Psoas muscle (tissue), 8 donors: ENCODE measurements at places on chromosomes 6 and 20.

DNA sequence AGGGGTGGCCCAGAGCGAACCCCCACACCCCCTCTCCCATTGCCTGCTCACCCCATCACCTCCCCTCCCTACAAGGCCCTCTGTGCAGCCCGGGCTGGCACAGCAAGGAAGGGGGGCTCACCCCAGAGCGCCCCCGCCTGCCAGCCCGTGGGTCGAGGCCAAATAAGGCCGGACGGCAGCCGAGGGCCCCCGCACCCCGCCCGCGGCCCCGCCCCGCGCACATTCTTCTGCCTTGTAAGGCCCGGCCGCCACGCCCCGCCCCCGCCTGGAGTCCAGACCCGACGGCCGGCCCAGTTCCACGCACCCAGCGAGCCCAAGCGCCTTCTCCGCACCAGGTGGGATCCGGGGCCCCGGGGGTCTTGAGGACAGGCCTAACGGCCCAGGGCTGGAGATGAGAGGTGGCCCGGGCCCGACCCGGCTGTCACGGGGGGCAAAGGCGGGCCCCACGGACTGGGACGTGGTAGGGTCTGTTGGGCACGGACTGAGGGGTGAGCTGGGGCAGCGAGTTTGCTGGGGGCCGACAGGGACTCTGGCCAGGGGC is at the start of gene MYL9:
TSS of gene MYL9 (plus strand) at position 293 of the 541 bp plus-strand sequence. CDS start 3,366 bp downstream, outside the sequence.
- peak; percentile 90 for DNase-seq

DNA sequence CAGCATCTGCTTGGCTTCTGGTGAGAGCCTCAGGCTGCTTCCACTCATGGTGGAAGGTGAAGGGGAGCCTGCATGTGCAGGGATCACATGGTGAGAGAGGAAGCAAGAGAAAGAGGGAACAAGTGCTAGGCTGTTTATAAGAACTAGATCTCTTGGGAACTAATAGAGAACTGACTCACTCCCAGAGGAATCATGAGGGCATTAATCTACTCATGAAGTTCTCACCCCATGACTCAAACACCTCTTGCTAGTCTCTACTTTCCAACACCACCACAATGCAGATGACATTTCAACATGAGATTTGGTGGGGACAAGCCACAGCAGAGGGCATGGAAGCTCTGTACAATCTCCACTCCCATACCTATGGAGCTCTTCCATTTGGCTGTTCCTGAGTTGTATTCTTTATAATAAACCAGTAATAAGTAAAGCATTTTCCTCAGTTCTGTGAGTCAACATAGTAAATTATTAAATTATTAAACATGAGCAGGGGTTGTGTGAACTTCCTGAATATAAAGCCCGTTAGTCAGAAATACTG is 524.1 kb upstream of the NRSN1 start:
- no peak for DNase-seq

- DNase-seq: no peak
Observed at GRCh38 chr6:100460650-100461204, 4.0 kb downstream of the SIM1 start.

DNA sequence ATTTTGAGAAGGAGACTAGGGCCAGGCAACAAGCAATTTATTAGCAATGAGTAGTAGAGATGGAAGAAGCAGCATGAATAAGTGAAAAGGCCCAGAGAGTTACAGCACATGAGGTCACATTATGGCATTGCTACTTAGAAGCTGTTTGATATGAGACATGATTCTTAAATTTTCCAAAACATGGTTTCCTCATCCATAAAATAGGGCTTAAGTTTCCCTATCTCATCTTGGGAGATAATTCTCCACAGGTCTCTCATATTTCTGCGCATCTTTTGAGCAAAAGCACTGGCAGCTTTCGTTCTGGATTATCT is 656.1 kb downstream of the EPHA7 start:
- DNase-seq: no peak

- no peak for DNase-seq
Observed at GRCh38 chr20:35743693-35744491, 1.8 kb upstream of the RBM39 start.

DNA sequence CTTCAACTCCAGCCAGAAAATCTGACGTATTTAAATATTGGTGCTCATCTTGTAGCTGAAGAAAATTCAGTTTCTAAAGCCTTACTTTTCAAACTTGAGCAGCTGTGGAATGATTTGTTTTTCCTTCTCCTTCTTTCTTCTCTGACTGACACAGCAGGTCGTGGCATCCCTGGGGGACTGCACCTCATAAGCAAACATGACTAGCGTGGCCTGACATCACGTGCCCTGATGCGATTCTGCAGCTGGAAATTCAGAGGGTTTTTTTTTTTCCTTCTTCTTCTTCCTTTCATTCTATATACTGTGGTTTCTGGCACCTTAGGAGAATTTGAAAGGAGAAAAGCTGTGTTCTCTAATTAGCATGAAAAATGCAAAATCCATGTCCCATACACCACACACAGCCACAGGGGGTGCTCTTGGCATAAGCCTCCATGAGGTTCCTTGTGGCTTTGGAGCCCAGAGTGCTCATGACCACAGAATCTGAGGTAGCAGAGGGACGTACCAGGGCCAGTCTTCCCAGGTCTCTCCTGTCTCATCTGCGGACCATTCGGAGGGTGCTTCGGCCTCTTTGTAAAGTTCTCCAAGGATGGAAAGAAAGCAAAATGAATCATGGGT is 258.5 kb upstream of the CDH4 start:
- no peak for DNase-seq

- DNase-seq: no peak
Observed at GRCh38 chr20:46158476-46158987, 40.4 kb downstream of the CD40 start.

GRCh38 chr20:60132162-60132826 is 174.1 kb downstream of the CDH26 start:
- DNase-seq: no peak

- DNase-seq: no peak
Observed at GRCh38 chr6:56949265-56949664, 5.6 kb upstream of the BEND6 start.

GRCh38 chr6:12861603-12862002 is 145.0 kb downstream of the PHACTR1 start:
- no peak for DNase-seq

DNA sequence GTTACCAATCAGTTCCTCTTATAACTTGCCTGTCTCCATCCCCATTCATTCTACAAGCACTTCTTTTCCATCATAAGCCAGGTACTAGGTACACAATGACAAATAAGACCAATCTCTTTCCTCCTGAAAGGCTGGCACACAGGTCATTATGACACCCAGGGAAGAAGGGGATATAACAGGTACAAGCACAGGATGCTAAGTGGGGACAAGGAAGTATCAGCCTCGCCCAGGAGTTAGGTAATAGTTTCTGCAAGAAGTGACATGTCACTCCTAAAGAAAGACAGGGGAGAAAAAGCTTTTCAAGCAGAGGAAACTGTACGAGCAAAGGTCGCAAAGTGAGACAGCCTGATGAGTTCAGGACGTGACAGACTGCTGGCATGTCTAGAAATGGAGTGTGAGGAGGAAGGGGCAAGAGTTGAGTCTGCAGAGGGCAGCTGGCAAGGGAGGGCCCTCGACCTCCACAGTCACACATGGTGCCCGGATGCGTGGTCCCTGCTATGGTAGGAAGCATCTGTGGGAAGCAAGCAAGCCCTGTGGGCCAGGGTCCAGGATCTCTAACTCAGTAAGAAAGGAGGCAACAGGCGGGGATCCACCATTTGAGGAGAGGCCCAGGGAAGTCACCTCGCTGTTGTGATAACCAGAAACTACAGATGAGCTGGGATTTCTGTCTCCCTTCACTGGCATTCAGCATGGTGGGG is 40.4 kb downstream of the GPLD1 start:
- DNase-seq: no peak

GRCh38 chr6:168876956-168877355 is 376.7 kb downstream of the THBS2 start:
- no peak for DNase-seq

GRCh38 chr6:3584606-3585005 is 127.8 kb upstream of the SLC22A23 start:
- no peak for DNase-seq

DNA sequence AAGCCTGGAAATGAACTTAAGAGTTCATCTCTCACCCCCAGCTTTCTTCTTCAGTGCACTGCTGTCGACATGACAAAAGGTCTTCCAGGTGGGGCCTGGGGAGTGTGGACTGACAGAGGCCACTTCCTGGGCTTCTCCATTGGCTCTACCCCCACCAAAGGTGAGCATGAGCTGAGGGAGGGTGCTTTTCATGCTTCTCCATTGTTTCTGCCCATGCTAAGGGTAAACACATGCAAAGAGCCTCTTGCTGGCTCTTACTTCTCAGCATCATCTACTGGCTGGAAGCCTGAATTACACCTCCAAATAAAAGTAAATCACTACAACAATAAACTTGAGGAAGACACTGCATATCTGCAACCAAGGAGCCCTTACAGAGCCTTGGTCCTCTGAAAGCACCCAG is 227.2 kb downstream of the EPM2A start:
- DNase-seq: no peak

DNA sequence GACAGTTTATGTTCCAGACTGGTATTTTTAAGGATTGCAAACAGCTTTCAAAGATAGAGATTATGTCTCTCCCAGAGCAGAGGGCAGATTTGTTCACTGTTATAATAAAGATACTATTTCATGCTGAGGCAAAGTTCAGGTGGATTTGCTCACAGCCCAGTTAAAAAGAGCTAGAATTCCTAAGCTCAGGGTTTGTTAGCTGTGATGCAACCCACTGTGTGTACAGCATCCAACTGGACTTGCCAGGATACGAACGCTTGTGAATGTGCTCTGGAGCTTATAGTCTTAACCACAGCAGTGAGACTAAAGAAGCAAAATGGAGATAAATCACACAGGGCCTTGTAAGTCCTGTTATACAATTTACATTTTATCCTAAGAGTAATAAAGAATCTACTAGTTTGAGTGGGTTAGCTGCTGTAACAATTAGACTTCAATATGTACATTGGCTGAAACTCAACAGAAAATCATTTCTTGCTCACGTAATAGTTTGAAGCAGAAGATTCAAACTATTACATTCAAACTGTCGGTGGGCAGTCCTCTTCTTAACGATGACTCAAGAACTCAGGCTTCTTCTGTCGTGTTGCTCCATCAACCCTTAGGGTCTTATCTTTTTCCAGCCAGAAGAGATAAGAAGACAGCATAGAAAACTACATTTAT is 204.0 kb upstream of the PLN start:
- no peak for DNase-seq

- DNase-seq: no peak
Observed at GRCh38 chr20:6339176-6339575, 216.3 kb upstream of the FERMT1 start.

GRCh38 chr6:27617700-27618689 is 145.1 kb upstream of the ZNF184 start:
- no peak for DNase-seq

- peak; percentile 45 for DNase-seq
Observed at GRCh38 chr20:5863040-5863833, 87.1 kb downstream of the TRMT6 start.

GRCh38 chr20:4052139-4052480 is 36.8 kb upstream of the RNF24 start:
- no peak for DNase-seq

- DNase-seq: peak; percentile 80
Observed at GRCh38 chr6:164069350-164069990, 655.0 kb downstream of the QKI start.

GRCh38 chr6:136225496-136225895 is 24.6 kb downstream of the MTFR2 start:
- no peak for DNase-seq

- no peak for DNase-seq
Observed at GRCh38 chr6:97669191-97670031, 386.4 kb upstream of the MMS22L start.

DNA sequence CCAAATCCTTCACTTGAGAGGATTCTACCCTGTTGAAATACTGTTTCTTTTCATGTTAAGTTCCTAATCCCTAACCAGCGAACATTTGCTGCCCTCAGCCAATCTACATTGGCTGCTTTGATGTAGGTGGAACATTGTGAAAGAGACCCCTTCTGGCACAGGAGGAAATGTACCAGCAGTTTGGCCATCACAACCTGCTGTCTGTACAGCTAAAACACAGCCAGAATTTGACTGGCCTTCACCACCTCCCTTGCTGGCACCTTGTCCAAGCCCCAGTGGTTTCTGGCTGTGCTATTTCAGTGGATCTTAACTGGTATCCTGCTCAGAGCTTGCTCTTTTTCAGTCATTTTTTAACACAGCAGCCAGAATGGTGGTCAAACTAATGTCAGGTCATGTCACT is 202.1 kb upstream of the EPHA7 start:
- DNase-seq: no peak

DNA sequence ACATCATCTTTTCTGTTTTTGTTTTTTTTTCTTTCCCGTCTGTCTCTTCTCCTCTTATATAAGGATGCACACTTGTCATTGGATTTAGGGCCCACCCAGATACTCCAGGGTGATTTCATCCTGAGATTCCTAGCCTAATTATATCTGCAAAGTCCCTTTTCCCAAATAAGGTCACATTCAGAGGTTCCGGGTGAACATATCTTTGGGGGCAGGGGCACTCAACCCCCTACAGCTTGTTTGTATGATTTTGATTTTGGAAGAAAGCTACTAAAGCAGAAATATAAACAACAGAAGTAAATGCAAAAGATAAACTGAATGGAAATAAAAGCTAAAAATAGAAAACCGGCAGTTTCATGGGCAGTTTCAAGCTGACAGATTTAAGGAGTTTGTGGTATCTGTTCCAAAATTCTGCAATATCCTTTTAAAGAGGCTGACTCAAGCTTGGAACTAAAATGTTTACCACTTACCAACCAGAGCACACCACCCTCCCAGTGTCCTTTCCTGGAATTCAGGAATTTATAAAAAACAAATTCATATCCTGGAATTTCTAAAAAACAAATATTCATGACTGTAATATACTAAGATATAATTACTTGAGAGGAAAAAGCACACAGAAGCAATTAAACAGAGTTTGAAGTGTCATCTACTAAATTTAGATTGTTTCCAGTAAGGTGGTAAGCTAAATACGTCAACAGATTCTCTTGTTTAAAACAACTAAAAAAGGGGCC is 100.0 kb upstream of the CARMIL1 start:
- no peak for DNase-seq

DNA sequence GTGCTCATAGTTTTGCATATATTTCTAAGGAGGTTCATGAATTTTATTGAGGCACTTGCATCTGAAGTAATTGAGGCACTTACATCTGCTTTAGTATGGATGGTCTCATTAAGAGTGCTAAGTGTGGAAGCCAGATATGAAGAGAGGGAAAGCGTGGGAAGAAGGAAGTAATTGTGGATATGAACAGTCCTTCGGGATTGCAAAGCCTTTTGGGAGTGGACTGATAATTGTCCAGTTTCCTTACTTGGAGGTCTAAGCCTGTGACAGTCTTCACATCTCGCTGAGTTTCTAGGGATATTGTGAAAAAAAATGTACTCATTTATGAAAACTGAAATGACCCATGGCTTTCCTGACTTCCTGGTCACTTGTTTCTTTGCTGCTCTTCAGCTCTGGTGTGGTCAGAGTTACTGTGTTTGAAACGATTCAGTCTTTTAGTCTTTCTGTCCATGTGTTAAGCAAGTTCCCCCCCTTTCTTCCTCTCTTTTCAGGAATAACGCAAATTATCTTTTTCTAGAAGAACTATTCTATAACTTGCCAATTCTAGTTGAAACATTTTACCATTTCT is 137.3 kb downstream of the ZFAND3 start:
- no peak for DNase-seq
